Kasumi-1 (cell line): ENCODE measurements at places on chromosomes 1 and 21.

DNA sequence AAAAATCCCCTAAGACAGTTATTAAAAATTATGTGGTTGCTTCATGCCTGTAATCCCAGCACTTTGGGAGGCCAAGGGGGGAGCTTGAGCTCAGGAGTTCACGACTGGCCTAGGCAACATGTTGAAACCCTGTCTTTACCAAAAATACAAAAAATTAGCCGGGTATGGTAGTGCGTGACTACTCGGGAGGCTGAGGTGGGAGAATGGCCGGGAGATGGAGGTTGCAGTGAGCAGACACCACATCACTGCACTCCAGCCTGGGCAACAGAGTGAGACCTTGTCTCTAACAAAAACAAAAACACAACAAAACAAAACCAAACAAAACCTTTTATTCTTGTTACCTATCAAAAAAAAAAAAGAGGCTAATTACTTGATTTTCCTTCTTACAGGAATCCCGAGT is 2.1 kb downstream of the ELK4 start:
- no peak for DNase-seq

DNA sequence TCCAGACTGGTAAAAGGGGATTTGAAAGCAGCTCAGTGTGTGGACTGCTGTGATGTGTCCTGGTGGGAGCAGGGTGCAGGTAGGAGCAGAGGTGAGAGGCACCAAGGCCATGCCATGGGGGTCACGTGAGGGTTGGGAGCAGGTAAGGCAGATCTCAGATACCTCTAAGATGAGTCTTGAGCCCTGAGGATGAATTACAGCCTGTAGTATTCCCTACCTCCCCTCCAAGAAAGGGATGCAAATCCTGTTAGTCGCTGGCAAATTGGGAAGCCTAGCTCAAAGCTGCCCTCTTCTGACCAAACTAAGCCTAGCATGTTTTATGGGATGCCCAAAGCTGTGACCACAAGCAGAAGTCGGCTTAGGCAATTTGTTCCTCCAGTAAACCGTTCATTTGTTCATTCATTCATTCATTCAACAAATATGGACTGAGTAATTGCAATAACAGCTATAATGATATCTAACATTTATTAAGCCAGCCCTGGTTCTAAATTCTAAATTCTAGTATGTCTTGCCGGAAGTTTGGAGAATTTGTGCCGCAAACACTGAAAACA is 3.9 kb upstream of the NUAK2 start:
- peak; percentile 64 for DNase-seq

DNA sequence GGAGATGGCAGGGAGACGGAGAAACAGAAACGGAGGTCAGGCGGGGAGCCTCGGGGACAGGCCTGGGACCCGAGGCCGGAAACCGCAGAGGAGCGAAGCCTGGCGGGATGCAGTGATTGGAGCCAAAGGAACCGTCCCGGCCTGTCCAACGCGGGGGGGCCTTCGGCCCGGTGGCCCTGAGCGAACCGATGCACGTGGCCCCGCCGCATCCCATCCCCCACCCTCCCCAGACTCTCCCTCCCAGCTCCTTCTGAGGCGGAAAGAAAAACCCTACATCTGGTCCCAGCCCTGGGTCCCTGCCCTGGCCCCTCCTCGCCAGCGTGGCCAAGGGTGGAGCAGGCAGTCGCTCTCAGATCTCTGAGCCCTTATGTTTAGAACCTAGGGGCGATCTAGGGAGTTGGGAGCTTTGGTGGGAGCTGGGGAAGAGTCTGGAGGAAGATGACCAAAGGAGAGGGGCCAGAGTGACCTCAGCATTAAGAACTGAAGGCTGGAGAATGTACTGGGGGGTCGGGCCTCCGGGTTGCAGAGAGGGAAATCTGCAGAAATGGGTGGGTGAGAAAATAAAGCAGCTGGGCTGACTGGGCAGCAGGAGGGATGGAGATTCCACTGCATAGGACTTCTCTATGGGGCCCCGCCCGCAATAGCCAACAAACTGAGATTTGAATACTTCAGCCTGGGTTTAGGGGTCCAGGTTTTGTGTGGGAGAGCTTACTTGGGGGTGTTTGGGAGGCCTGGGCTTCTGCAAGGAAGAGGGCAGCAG is 1.5 kb upstream of the CRABP2 start:
- DNase-seq = no peak

GRCh38 chr1:189859385-189859977 is 618.2 kb downstream of the BRINP3 start:
- peak; percentile 7 for DNase-seq

DNA sequence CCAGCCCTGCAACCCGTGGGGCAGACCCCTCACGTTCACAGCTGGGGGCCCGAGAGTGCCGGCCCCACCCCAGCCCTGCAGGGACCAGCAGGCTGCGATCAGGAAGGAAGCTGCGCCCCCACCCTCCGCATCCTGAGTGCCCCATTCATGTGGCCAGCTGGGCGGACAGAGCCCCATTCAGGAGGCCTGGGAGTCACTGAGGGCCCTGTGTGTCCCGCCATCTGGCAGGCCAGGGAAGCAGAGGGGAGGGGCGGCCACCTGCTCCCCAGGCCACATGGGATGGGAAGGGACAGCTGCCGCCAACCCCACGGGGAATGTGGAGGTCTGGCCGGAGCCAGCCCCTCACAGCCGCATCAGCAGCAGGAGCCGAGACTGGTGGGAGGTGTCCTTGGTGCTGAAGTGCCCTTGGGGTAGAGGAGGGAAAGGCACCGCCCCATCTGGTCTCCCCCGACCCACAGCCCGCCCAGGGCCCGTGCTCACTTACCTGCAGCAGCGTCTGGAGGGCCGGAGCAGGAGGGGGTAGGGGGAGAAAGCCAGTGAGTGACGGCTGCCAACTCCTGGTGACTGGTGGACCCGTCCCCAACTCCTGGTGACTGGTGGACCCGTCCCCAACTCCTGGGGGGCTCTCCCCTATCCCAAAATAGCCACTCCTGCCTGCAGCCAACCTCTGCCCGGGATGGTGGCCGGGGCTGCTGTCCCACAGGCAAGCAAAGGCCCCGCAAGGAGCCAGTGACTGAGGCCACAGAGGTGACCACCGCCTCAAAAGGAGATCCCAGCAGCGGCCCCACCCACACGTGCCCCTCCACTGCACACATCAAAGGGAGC is 8.7 kb downstream of the ACAP3 start:
- peak; percentile 33 for DNase-seq

GRCh38 chr1:200588698-200589097 is 31.9 kb downstream of the KIF14 start:
- DNase-seq = peak; percentile 72

DNA sequence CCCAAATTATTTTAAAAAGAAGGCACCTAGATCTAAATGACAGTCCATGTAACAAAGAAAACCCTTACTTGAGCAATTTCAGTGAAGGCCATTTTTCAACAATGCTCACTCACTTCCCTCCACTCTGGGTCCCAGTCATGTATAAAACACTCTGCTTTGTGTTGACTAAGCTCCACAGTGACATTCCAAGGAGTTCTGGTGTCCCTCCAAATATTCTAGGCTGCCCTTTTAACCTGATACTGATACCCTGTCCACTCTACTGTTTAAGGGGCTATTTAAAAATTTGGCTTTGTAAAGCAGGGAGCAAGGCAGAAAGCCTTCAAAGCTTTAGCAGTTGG is 73.6 kb downstream of the GNG12 start:
- no peak for DNase-seq

DNA sequence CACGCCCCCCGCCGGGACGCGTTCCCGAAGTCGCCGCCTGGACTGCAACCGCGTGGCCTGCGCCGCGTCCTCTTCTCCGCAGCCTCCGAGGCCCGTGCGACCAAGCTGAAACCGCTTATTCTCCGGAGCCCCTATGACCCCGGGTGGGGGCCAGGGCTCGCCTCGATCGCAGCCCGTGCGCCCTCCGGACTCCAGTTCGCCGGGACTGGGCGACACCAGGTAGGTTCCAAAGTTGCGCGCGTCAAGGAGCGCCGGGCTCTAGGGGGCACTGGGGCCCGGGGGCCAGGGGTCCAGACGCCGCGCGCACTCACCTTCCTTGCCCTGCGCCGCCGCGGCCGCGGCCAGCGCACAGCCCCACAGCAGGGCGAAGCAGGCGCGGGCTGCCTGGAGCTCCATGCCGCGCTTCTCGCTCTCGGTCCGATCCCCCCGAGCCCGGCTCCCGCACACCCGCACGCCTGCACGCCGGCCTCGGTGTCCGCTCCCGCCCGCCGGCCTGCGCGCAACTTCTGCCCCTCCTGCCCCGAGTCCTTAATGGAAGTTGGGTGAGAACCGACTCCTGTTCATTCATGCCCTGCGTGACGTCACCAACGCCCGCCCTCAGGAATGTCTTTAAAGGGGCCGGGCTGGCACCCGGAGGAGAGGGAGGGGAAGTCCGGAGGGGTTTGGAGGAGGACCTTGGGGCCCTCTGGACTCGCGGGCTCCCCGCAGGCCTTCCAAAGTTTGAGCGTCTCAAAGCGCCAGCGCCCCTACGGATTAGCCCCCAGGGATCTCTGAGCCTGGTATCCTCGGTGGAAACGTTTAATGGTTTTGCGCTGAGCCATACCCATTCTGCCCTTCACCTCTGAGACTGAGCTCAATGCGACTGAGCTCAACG is at the start of gene EPHA2:
EPHA2 (minus strand) TSS at position 533 of the 874 bp plus-strand sequence; CDS start at position 396, 137 bp downstream.
- no peak for DNase-seq
